NCI-H1694 (cell line): ENCODE measurements at places on chromosomes 3 and 15.

DNA sequence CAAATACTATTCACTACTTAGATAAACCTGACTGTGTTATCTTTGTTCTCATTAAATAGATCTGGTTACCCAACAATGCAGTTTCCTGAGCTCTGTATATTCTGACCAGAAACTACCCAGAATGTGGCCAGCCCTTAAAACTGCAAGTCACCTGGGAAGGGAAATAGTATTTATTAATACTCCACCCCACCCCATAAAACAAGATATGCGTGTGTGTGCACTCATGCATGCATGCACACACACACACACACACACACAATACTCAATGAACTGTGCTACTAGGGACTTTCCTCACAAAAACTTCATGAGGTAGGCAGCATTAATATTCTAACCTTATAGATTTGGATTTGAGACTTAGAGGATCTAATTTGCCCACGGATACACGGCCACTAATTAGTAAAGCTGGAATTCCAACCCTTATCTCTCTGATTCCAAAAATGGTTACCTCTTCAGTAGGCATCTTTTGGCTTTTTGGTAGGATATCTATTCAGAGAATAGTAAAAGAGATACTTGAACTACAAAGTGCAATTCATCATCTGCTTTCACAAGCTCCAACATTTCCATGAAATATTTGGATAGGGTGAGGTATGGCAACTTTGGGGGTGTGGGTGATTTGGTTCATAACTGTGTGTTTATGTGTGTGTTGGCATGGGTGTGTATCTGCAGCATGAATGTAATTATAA, 197.0 kb upstream of the CFAP20DC start:
- no peak for DNase-seq

DNA sequence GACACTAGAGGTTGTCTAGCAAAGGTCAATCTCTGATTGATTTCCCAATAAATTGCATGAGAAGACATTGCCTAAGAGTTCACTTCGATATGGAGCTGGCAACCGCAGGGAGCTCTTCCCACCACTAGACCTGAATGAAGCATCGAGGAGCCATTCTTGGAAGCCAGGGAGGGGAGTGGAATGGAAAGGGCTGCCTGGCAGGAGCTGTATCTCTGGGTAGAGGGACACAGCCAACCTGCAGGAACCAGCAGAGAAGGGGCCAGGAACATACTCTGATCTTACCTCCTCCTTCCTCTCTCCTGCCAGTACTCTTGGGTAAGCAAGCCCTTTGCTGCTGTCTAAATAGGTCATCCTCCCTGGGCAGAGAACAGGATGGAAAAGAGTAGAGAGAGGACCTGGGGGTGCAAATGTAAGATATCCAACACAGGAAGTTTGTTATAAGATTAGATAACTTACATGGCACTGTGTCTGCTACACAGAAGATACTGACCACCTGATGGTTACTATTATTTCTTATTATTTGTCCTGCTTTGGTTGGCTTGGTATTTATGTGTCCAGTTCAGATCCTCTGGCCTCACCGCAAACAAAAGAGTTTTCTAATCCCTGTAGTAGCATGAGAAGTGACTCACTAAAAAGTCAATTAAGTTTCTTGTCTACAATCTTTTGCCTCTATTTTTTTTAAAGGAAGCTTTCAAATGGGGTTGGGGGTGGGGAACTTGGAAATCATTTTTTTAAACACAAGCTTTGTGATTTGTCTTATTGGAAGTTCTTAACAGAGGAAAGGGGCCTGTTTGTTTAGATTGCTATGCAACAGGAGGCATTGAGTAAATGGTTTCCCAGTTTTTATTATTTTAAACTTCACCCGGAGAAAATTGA, 156.7 kb upstream of the TSC22D2 start:
- no peak for DNase-seq

GRCh38 chr3:18426597-18427193, 1.6 kb upstream of the SATB1 start:
- no peak for DNase-seq

DNA sequence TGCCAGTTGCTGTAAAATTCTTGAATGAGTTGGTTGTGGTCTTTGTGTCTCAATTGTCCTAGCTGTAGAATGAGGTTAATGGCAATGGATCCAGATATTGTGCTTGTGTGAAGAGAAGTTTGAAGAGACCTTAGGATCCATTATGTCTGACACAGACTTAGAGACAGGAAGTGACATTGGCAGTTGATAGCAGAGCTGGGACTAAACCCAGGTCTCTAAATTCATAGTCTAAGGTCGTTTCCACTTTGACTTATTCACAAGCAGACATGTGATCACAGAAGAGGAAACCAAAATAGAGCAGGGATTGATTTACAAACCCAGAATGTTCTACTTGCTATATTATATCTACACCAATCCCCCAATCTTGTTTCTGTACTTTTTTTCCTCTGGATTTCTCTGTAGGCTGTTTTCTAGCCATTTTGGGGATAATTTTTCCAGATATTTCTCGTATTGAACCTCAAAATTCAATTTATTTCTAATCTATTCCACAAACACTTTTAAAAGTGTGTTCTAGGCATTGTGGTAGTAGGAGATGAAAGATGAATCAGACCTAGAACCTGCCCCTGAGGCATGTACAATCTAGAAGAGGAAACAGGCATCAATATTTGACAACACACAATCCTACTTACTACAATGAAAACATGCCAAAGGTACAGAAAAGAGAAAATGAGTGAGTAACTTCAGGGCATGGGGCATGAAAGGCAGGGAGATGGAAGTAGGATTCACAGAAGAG, 123.3 kb downstream of the NFKBIZ start:
- no peak for DNase-seq

DNA sequence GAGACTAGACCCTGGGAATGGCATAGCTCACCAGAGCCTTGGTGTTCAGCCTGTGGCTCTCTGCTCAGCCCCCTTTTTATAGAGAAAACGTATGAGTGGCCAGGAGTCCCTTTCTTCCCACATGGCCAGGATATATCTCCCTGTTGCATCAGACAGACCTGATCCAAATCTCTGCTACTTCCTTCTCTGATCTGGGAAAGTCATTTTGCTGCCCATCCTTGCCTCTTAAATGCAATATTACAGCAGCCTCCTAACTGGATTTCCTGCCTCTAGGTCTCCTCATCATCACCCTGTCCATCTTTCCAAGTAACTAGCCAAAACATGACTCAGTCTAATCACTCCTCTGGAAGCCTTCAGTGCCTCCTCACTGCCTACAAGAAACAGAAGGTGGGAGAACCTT, 42.9 kb downstream of the CTDSPL start:
- DNase-seq, result no peak

DNA sequence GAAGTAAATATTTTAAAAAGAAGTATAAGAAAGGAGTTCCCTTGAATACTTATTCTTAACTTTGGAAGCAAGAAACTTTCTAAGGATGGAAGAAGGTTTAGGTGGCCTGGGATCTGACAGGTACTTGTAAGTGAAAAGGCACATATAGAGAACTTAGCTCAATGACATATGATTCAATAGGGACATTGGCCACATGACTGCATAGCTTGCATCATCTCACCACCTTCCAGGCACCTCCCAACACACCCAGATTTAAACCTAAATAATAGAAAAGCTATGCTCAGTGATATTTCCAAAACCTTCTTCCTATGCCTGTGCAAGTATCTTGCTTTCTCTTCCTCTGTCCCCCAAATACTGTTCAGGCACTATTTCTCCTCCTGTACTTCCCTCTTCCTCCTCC, 4.7 kb upstream of the P2RY1 start:
- no peak for DNase-seq

GRCh38 chr3:188947401-188948280, 224.1 kb upstream of the TPRG1 start:
- peak; percentile 98 for DNase-seq

GRCh38 chr3:163315786-163316185, 1762.5 kb downstream of the SI start:
- no peak for DNase-seq

DNA sequence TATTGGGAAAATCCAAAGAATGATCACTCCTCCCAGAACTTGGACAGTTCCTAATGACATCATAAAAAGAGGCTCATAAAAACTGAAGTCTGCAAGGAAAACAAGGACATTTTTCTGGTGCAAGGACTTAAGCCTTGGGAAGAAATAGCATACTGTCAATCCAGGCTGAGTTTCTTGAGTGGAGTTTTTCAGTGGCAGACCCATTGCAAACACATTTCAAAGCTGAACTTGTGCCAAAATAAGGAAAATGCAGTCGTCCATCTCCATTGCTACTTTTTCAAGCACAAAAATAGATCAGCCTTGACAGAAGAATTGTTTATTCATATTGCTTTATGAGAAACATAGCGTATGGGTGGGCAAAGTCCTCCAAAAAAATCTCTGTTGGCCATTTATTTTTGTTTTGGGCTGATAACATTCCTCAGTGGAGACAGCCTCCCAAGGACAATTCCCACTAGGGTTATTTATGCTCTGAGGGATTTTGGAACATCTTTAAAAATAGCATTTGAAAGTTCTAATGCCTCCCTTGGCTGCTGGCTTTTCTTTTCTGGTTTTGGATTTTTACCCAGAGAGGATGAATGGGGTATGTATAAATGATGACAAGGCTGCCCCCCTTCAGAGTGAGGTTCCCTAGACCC, 220.0 kb downstream of the CADPS start:
- DNase-seq, result no peak

- DNase-seq, result no peak
These were observed 26.5 kb upstream of the CD47 start for GRCh38 chr3:108117241-108117775.

- no peak for DNase-seq
These were observed 87.1 kb downstream of the GABRG3 start for GRCh38 chr15:27057904-27058645.

GRCh38 chr3:112640276-112640929, 540 bp downstream of the CCDC80 start:
- DNase-seq, result no peak
